NCI-H2227 treated with DMSO at 0.1 percent for 48 hours (cell line): ENCODE measurements at places on chromosomes 6 and 20.

GRCh38 chr20:50513169-50514034 is 3.2 kb downstream of the PTPN1 start:
- DNase-seq, result no peak

GRCh38 chr6:122758927-122759334 is 20.6 kb upstream of the FABP7 start:
- no peak for DNase-seq

GRCh38 chr6:161639772-161640171 is 365.9 kb upstream of the AGPAT4 start:
- DNase-seq, result no peak

GRCh38 chr20:46572153-46572552 is 21.7 kb upstream of the OCSTAMP start:
- DNase-seq, result no peak

DNA sequence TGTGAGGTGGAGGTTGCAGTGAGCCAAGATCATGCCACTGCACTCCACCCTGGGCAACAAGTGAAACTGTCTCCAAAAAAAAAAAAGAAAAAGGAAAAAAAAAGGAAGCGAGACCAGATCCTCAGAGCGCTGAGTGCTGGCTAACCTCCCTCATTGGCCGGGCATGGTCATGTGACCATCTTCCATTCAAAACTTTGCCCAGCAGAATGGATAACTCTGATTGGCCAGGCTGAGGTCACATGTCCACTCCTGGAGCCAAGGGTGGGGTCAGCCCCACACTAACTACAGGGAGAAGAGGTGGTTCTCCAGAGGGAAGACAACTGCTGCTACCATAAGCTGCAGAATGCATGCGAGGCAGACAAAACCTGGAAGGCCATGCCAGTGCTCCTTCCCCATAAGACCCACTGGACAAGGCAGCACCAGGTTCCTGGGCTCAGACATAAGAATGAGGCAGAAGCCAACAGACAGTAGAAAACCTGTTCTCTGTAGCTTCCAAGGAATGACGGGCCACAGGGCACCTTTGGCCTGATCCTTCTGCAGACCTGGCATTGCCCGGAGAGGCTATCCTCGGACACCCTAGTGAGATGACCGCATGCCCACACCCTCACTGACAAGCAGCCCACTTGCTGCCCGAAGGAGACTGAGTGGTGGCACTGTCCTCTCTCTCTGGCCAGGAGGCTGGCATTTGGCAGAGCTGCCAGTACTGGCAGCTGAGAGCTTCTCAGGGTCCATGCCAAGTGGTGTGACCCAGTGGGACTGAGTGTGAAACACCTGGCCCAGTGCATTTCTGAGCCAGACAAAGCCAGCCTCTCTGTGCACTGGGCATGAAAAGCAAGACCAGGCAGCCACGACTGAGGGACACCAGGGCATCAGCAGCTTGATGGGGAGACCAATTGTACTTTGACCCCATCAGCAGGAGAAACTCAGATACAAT is 311.9 kb upstream of the SULF2 start:
- no peak for DNase-seq

DNA sequence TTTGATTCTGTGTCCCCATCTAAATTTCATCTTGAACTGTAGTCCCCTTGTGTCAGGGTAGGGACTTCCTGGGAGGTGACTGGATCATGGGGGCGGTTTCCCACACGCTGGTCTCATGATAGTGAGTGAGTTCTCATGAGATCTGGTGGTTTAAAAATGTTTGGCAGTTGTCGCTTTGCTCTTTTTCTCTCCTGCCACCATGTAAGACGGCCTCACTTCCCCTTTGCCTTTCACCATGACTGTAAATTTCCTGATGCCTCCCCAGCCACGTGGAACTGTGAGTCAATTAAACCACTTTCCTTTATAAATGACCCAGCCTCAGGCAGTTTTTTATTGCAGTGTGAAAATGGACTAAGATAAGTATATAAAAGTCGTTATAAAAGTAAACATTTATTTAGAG is 80.5 kb upstream of the SGK1 start:
- DNase-seq, result no peak

GRCh38 chr6:18269253-18269652 is 4.9 kb upstream of the DEK start:
- DNase-seq, result no peak

- no peak for DNase-seq
Observed at GRCh38 chr20:38059832-38060231, 26.3 kb downstream of the RPRD1B start.

DNA sequence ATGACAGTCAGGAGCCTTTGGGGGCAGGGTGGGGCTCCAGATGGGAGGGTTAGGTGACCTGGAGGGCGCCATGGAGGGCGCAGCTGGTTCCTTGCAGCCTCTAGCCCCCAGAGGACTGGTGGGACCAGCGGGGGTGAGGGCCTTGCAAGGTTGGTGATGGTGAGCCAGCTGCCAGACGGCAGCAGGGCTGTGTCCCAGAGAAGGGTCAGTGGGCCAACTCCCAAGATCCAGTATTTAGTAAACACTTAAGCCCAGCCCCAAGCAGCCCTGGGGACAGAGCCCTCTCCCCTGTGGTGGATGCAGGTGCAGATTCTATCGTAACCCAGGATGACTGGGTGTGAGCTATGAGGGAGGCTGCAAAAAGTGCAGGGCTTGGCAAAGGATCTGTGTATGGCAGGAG is 201.5 kb upstream of the RNF24 start:
- no peak for DNase-seq

DNA sequence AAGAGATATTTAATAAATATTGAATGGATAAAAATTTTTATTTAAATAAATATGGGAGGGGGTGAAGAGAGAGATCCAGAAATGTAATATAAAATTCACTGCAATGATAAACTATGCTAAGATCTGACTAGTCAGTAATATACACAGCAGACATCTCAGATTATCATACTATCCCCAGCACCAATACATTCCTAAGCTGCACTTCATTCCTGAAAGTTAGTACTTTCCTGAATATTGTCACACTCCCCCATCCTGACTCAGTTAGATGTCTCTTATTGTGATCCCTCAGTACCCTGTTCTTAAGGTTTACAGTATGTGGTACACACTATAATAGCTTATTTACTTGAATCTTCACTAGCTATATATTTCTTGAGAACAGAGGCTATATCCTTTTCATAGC is 88.3 kb upstream of the KCNQ5 start:
- DNase-seq, result no peak

DNA sequence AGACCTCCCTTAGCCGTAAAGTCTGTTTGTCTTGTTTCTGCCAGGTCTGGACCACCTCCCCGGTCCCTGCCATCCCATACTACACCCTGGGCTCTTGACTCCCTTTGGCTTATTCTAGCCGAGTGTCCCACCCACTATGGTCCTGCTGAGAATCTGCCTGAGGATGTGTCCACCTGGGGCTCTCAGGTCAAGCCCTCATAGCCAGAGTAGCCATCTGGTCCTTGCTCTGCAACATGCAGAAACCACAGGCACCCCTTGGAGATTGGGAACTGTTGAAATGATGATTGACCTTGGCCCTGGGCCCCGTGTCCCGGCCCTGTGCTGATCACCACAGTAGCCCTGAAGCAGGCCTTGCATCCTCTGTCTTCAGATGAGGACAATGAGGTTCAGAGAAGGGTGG is 44.0 kb downstream of the VSTM2L start:
- DNase-seq, result no peak

DNA sequence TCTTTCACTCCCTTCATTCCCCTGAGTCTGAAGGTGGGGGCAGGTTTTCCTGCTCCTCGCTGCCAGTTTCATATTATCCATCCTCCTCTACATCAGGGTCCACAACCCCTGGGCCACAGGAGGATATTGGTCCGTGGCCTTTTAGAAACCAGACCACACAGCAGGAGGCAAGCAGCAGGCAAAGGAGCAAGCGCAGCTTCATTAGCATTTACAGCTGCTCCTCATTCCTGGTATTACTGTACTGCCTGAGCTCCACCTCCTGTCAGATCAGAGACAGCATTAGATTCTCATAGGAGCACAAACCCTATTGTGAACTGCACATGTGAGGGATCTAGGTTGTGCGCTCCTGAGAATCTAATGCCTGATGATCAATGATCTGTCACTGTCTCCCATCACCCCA is 380.3 kb downstream of the ARHGAP18 start:
- no peak for DNase-seq

GRCh38 chr6:95545686-95546085 is 31.6 kb upstream of the MANEA start:
- DNase-seq, result no peak

- DNase-seq, result no peak
Observed at GRCh38 chr6:168167431-168168315, 88.7 kb upstream of the FRMD1 start.
